Calu3 (cell line): ENCODE measurements at places on chromosomes 1 and 21. TPM values are rescaled to one million over a fixed set of nuclear protein-coding genes. Genes with fewer than 3 reads are reported as not detected.

Gene TAS1R1
- total RNA-seq: not detected in 2 replicates

Gene C1orf116
- 106 and 124 TPM in 2 replicates for total RNA-seq

Gene VCAM1
- total RNA-seq: 0.94 and 1.4 TPM in 2 replicates

Gene SNX7
- total RNA-seq: 22.2 and 22.8 TPM in 2 replicates

Gene REN
- total RNA-seq: not detected in 2 replicates

DNA sequence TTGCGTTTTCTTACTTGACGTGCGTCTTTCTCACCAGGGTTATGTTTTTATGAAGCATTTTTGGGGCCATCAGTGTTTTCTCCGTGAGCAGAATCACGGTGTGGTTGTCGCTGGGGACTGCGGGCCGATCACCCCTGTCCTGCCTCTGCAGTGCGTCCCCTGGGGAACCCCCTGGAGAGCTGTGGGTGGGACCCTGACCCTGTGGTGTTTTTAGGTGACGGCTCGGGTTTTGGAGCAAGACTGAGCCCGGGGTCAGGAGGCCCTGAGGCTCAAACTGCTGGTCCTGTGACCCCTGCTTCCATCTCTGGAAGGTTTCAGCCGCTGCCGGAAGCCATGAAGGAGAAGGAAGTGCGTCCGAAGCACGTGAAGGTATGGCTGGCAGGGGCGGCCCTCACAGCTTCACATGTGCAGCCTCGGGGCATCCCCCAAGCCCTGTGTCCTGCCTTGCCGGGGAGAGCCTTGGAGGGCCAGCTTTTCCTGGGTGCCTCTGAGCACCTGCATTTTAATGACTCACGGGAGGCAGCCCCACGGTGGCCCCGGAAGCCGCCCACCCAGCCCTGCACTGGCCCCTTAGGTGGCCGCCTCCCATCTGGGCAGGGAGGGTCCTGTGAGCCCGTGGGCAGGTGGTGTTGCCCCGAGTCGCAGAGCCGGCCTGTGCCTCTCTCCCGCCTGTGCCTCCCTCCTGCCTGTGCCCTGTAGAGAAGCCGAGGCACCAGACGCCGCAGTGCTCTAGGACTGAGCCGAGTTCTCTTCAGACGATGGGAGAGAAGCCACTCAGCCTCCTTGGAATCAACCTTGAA, 36.7 kb upstream of the DIP2A start:
- no peak for DNase-seq

DNA sequence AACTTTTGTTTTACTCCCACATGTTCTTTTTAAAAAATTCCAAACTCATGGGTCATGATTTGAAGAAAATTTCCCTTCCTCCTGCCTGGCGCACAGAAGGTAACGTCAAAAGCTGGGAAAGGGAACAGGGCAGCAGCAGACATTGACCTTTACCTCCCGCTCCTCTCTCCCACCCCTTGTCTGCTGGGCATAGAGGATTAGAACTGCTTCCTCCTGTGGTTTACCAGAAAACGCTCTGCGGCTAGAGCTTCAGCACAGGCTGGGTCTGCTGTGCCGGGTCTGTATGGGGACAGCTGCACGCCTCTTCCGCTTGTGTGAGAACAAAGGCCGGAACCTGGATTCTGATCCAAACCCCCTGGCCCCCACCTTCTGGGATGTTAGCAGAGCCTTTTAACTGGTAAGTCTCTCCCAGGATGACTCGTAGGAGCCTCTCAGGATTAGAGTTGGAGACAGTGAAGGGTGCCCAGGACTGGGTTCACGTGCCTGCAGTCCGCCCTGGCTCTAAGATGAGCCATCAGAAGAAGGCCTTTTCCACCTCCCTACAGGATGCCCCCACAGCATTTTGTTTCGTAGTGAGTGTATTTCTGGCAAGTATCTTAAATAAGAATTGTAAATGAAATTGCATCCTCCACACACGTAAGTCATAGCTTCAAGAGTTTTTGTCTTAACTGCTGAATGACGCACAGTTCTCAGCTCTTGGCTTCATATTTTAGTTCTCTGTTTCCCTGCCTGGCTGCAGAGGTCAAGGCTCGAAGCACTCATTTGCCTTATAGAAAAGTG, 5.2 kb downstream of the H6PD start:
- no peak for DNase-seq

GRCh38 chr1:61264825-61265242, 182.5 kb downstream of the NFIA start:
- DNase-seq: no peak

GRCh38 chr1:40451238-40451585, 936 bp downstream of the ZFP69B start:
- DNase-seq: no peak

- peak; percentile 84 for DNase-seq
Measured at GRCh38 chr1:237851210-237851845, 39.4 kb downstream of the ZP4 start.

DNA sequence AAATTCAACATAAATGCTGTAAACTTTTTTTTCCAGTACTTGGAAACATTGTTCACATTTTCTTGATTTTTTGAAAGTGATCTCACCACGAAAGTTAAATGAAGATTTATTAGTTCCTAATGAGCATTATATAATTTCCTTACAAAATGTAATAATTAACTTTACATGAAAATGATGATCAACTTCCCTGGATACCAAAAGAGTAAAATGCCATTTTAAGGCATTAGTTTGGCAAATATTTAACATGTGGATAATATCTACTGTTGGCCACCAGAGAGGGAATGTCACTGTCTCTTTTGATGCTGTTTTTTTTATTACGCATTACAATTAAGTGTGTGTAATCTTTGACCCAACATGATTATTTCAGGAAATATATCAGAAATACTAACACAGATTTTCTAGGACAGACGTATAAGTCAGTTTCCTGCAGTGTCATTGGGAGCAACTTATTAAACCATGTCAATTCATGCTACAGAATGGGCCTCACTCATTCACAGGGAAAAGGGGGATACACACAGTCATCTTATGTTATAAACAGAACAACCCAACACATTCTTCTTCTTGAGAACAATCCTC, 903.9 kb upstream of the ADGRL2 start:
- no peak for DNase-seq

DNA sequence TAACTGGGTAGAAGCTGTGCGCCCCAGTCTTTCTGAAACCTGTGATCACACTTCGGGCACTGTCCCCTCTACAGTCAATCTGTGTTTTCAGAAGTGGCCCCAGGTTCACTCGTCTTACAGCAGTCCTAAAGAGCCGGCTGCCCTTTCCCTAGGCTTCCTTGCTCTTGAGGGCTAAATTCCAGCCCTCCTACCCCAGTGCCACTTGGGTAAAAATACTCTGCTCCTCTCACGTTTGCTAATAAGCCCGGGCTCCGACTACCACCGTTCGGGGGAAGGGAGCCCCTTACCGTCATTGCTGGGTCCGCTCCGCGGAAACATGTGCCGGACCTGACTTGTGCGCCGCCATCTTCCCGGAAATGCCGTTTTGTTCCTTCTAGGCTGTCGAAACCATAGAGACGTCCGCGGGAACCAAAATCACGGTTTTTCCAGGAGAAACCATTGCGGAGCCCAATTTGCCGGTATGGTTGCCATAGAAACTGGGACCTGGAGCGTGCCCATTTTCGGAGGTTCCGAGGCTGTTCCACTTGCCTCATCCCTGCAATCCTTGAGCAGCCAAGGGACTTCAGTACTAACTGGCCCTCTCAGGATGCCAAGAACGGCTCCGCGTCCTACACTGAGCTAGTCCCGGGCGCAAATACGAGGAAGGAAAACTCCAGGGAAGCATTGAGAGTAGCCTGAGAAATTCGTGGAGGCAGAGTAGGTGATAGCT, at the start of gene GPATCH4:
TSS of gene GPATCH4 (minus strand) at position 358 of the 709 bp plus-strand sequence.
- DNase-seq: peak; percentile 75

DNA sequence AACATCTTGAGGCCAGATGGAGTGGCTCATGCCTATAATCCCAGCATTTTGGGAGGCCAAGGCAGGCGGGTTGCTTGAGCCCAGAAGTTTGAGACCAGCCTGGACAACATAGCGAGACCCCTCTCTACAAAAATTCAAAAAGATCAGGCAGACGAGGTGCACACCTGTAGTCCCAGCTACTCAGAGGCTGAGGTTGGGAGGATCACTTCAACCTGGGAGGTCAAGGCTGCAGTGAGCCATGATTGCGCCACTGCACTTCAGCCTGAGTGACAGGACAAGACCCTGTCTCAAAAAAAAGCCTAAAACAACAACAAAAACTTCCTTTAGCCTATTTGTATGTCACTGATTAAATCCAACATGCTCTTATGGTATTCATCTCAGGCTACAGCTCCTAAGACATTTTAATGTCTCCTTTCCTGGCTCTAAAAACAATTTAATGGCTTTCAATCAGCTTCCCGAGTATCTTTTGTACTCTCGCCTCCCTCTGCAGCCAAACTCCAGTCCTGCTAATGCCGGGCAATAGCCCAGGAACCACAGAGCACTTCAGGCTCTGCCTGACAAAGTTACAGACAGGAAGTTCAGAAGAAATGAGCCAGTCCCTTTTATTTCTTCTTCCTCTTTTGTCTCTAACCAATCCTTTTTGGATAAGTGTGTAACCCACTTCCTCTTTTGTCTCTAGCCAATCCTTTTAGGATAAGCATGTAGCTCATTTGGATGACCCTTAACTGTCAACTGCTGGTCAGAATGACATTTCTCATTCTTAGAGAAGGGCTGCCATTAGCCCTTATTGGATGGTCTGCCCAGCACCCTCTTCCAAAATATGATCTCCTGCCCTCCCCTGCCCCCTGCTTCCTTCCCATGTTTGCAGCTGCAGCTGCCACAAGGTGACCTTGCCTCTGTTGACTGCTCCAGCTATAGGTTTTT, 6.6 kb upstream of the DOP1B start:
- no peak for DNase-seq

- DNase-seq: no peak
Measured at GRCh38 chr1:114819869-114820268, 34.8 kb upstream of the SYCP1 start.

DNA sequence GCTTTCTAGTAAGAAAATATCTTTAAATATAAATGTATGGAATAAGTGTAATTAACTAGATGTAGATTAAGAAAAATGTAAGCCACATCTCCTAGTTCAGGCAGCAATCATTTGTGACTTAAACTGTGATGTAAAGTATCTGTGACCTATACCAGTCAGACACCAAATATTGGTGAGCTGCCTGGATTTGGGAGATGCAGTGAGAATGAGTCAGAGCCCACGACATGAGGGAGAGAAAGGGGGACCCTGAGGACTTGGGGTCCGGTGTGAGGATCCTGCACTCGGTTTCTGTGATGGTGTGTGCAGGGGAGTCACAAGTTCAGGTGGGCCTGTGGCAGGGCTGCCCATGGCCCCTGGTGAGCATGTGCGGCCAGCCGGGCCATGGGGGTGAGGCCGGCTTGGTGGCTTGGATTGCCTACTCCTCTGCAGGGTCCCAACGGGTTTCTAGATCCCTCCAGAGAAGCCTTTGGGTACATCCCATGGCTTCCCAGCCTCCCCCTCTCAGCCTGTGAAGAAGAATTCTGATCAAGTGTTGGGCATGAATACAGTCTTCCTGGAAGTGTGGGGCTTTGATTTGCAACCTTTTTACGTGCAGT, 19.0 kb upstream of the ABCG1 start:
- DNase-seq: no peak

DNA sequence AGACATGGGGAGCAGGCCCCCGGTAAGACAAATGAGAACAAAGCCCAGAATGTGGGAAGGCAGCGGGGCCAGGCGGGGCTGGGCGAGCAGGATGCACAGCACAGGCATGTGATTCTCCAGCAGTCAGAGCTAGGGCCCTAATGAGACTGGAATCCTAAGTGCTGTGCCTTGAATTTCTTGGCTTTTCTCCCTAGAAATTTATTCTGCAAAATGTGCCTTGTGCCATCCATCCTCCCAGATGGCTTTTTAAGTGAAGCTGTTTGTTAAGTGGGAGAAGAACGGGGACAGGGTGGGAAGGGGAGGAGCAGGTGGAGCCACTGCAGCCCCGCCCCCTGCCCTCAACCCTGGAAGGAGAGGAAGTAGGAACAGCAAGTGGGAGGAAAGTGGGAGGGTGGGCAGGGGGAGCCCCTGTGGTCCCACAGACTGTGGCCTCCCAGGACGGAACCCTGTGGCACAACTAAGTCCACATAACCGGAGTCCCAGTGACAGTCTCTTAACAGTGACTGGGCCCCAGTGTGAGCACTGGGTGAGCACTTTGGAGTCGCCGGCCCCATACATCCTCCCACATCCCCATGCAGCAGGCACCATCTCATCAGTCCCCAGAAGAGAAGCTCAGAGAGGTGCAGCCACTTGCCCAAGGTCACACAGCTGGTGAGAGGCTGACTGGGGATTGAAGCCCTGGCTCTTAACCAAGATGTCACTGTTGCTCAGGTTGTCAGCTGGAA, 216.9 kb downstream of the MATN1 start:
- no peak for DNase-seq
